Esophagus mucosa (tissue), 1 donor: ENCODE measurements at places on chromosomes 1 and 21. TPM values are rescaled to one million over a fixed set of nuclear protein-coding genes. Genes with fewer than 3 reads are reported as not detected.

Gene ANKRD13C
- 11.7 TPM for total RNA-seq

Gene GPR3
- 0.52 TPM for total RNA-seq

Gene PCAT6
- 5.8 TPM for total RNA-seq

Gene CAPN9
- total RNA-seq = not detected

DNA sequence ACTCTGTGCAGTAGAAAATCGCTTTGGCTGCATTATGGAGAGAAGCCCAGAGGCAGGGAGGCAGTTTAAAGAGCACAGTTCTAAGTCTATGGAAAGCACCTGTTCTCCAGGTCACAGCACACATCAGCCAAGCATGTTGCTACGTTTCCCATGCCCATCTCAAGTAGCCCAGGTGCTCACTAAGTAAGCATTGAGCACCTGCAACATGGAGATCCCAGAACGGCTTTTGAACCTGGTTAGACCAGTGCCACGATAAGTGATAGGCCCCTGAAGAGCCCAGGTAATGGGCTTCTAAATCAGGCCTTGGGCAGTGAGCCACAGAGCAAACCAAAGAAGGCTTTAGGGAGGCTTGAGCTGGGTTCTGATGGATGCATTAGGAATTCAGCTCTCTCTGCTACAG is 186.2 kb downstream of the C1orf94 start:
- no peak for ATAC-seq
